Jurkat, Clone E6-1 (cell line): ENCODE measurements at places on chromosomes 5 and 9.

DNA sequence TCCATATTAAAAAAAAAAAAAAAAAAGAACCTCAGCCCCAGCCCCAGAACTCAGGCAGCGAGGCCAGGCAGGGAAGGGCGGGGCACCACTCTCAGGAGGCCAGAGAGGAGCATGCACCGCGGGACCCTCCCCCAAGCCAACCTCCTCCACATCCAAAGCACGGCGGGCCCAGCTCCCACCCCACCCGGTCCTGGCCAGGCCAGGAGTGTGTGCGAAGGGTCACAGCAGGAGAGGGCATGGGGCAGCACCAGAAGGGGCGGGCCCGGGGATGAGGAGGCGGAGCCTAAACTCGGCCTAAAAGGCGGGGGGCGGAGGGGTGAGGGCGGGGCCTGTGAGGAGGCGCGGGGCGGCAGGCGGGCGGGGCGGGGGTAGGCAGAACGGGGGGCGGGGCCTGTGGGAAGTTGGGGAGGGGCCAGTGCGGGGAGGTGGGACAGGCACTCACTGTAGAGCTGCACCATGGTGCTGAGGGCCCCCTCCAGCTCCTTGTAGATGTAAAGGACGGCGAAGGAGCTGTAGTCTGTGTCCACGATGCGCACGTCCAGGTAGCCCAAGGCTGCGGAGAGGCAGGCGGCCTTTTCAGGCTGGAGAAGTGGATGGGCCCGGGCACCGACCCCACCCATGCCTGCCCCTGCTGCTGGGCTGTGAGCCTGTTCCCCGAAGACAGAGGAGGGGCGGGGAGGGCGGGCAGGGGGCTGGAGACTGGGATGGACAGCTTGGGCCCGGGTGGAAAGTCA is 1.2 kb downstream of the LCN15 start:
- no peak for DNase-seq

DNA sequence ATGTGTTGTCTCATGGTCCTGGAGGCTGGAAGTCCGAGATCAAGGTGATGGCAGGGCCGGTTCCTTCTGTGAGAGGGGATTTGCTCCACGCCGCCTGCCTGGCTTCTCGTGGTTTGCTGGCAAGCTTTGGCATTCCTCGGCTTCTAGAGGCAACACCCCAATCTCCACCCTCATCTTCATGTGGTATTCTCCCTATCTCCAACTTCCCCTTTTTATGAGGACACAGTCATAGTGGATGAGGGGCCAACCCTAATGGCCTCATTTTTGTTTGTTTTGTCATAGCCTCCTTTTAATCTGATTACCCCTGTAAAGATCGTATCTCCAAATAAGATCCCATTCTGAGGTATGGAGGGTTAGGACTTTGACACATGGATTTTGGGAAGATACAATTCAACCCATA is 41.7 kb upstream of the CLK4 start:
- DNase-seq: no peak

DNA sequence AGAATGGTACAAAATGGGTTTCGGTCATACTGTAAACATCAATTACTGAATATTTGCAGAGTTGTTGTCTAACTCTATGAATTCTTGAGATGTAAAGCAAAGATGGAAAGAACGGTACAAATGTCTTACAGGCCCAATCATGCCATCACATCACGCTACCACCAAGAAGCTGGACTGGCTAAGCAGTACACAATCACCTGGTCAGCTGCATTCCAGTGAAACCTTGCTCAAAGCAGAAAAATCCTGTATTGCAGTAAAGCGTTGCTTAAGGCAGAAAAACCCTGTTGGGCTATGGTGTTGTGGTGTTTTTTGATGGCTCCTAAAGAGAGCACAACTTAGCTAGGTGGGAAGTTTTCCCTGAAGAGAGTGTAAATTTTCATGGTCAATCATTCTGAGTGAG is 112.6 kb upstream of the RASA1 start:
- DNase-seq: no peak

GRCh38 chr5:107285772-107286171 is 385.0 kb downstream of the EFNA5 start:
- DNase-seq: no peak

DNA sequence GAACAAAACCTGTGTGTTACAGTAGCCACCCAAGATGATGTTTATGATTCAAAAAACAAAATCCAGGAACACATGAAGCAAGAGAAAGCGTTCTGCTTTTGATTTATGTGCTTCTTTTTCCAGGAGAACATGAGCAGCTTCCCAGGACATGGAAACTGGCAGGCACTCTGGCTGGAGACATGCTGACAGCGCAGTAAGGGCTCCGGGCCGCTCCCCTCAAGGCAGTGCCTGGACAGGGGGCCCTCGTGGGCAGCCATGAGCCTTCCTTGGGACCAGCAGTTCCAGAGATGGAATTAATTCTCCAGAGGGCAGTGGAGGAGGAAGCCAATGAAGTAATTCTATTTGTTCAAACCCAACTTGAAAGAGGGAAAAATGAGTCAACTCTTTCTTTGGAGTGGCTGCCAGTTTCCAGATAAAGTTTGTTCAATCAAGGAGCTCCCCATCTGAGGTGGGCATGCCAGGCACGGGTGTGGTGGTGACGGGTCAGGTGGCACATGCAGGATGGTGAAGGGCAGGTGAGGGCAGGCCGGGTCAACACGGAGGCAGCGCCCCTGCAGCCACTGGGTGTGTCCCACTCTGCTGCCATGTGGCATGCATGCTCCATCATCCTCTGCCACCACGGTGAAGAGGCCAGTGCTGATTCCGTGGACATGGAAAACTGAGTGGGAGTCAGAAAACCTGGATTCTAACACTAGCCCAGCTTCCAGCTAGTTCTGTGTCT is 83.8 kb downstream of the OTULIN start:
- DNase-seq: no peak

DNA sequence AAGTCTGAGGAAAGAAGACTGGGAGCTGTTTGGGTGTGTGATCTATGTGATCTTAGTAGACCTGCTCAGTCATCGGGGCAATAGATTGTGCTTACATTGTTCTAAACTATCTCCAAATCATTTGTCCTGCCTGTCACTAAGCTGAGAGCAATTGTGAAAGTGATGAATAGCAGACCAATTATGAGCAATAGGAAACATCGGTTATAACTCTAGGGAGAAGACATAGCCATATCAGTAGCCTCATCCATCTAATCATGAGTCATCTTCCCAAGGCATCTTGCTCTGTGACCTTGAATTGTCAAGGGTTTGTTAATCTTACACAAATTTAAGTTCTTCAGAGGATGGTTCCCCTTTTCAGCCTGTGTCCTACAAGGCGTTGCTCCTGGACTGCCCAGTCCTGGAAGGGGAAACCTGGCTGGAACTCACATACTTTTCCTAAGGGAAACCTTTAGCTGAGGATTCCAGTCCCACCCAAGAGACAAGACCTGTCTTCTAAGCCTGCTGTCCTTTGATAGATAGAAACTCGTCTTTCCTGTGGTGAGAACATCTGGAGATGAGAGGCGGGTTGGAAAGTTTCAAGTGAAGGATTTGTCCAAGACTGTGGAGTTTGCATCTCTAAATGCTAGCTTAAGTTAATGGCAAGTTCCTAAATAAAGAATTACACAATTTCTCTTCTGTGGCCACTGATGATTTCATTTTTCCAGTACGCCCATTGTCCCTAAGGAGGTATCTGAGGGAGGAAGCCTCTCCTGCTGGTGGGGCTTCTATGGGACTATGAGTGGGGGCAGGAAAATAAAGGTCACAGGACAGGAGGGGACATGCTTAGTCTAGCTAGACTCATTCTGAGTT is 53.9 kb upstream of the TRIM32 start:
- no peak for DNase-seq

GRCh38 chr5:114363837-114364236 is 2.0 kb downstream of the KCNN2 start:
- peak; percentile 69 for DNase-seq

DNA sequence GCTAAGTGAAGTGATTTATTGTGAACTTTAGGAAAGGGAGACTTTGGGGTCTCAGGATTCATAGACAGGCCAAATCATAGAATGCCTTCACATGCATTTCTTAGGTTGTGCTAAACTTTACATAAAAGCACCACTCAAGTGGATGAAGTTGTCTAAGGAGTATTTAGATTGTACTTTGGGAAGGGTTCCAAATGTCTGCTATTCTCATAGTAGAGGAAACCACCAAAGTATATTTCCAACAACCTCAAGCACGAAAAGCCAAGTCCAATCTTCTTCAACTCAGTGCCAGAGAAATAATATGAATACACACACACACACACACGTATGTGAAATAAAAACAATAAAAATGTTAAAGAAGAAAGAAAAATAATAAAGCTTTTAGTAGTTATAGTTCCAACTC is 41.8 kb downstream of the ENC1 start:
- DNase-seq: no peak

GRCh38 chr5:165157219-165157618 is 1651.8 kb downstream of the MAT2B start:
- DNase-seq: no peak

- DNase-seq: no peak
These were observed 147.1 kb downstream of the IRX1 start for GRCh38 chr5:3742750-3743149.

- no peak for DNase-seq
These were observed 3.8 kb upstream of the ZNF782 start for GRCh38 chr9:96858018-96858573.

DNA sequence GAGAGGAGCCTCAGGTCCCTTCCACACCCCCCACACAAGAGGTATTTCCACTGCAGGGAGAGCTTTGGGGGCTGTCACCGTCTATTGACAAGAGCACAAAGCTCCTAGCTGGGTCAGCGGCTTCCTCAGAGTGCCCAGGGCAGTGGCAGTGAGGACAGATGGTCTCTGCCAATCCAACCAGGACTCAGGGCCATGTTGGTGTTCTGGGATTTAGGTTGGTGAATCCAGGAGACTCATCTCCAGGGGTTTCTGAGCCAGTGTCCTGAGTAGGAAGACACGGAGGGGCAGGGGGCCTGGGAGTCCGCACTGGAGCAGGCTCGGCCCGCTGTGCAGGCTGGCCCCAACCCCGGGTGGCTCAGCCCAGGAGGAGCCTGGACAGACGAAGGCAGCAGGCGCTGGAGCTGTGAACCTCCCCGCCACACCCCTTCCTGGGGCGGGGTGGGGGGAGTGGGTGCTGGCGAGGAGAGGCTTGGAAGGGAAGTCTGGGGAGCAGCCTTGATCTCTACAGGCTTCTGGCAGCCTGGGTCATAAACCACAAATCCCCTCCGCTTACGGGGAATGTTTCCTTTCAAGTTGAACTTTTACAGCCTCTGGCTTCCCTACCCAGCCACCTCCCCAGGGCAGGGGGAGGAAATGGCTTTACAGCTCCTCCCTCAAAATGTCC is 19.6 kb downstream of the CRB2 start:
- DNase-seq: peak; percentile 41

GRCh38 chr5:6108540-6108848 is 269.9 kb downstream of the MED10 start:
- no peak for DNase-seq

DNA sequence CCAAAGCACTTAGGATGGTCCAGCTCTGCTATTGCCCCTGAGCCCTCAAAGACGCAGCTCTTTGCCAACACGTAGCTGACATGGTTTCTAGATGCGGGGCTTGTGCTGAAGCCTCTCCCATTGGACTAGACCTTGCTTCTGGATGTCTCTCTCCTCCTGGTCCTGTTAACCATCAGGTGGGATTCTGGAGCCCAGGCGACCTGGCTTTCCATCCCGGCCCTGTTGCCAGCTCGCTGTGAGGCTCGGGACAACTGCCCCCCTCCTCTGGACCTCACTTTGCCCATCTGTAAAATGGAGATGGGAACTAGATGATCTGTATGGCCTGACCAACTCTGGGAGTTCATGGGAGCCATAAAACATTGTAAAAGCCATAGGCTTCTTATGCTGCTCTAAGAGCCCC is 4.0 kb downstream of the DBH start:
- DNase-seq: no peak

GRCh38 chr5:81428861-81429260 is 34.9 kb upstream of the ACOT12 start:
- no peak for DNase-seq

GRCh38 chr5:127969002-127969401 is 114.6 kb upstream of the SLC12A2 start:
- DNase-seq: no peak

DNA sequence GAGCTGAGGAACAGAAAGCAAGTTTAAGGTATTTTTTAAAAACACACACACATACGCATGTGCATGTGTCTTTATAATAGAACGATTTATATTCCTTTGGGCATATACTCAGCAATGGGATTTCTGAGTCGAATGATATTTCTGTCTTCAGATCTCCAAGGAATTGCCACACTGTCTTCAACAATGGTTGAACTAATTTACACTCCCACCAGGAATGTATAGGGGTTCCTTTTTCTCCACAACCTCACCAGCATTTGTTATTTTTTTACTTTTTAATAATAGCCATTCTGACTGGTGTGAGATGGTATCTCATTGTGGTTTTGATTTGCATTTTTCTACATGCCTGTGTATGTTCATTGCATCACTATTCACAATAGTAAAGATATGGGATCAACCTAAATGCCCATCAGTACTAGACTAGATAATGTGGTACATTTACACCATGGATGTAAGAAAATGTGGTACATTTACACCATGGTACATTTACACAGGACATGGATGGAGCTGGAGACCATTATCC is 60.3 kb upstream of the MAP3K1 start:
- DNase-seq: no peak

DNA sequence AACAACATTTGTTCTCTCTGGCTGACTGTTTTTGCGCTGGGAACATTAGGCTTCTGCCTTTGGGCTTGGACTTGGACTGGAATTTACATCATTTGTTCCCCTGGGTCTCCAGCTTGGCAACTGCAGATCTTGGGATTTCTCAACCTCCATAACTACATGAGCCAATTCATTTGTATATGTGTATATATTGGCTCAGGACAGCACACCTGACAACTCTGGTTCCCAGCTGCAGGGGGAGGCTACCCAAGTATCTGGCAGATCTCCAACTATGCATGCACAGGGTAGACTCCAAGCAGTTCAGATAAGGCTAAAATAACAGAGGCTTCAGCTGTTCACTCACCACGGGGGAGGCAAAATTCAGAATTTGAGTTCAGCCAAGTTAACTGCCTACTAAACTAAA is 31.6 kb upstream of the F2RL1 start:
- peak; percentile 28 for DNase-seq

DNA sequence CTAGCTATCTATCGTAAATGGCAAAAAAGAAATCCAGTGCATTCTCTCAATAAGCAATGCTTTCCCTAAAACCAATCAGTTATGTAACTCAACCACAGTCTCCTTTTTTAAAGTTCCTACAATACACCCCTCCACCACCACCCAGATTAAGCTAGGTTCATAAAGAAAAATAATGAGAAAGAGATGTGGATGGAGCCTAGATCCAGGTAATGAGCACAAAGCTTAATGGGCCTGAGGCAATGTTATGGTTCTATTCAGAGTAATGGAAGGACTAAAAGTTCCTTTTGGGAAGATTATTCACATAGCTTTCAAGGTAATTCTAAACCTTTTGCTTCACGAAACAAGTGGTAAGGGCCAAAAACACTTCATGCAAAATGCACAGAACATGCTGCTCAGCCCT is 113.5 kb downstream of the MPDZ start:
- DNase-seq: no peak

GRCh38 chr9:133927041-133927440 is 65.1 kb downstream of the VAV2 start:
- no peak for DNase-seq

- no peak for DNase-seq
These were observed 1.8 kb downstream of the LPCAT1 start for GRCh38 chr5:1521671-1522600.

- no peak for DNase-seq
These were observed 17.4 kb upstream of the DMRT3 start for GRCh38 chr9:959105-959504.
